Iris pigment epithelial cell (primary cell): ENCODE measurements at places on chromosomes 7 and 10.

- peak; percentile 93 for DNase-seq
Observed at GRCh38 chr7:140059273-140060242, 3.2 kb downstream of the PARP12 start.

DNA sequence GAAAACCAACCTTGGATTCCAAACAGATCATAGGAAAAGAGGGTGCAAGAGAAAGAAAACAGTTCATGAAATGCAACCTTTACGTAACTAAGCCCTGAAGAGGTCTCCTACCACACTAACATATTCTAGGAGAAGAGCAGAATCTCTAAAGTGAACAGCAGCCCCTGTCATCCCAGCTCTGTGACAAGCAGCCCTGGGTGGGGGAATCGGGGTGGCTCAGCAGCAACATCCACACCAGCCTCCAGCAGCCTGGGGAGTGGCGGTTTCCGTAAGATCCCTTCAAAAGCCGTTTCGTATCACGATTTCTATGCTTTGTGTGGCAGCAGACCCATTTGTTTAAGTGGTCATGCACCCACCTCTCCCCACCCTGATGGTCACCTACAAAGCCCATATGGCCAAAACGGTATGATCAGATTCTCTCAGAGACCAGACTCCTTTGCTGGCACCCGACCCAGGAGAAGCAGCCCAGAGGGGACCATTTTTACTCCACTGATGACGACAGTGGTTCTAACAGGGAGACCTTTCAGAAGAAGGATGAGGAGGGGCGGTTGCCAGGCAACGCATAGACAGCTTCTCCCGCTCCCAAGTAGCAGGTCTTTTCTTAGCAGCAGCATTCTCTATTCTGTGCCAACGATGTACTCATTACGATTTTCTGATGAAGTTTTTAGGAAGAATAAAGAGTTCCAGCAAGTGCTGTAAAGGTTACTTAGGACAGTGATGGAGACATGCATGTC is 300.6 kb downstream of the DNAJB6 start:
- DNase-seq = no peak

- no peak for DNase-seq
Observed at GRCh38 chr10:83987216-83987615, 152.1 kb upstream of the GHITM start.

GRCh38 chr7:135772639-135773222 is 24.1 kb upstream of the FAM180A start:
- no peak for DNase-seq

- no peak for DNase-seq
Observed at GRCh38 chr10:98388101-98388655, 26.8 kb downstream of the PYROXD2 start.
